ENCODE measurements at places on chromosomes 1 and 21. TPM values are rescaled to one million over a fixed set of nuclear protein-coding genes. Genes with fewer than 3 reads are reported as not detected.
A peak's percentile ranks its signal among the peaks of the same experiment; 100 is the strongest.

Gene LDLRAD1
- total RNA-seq = not detected

DNA sequence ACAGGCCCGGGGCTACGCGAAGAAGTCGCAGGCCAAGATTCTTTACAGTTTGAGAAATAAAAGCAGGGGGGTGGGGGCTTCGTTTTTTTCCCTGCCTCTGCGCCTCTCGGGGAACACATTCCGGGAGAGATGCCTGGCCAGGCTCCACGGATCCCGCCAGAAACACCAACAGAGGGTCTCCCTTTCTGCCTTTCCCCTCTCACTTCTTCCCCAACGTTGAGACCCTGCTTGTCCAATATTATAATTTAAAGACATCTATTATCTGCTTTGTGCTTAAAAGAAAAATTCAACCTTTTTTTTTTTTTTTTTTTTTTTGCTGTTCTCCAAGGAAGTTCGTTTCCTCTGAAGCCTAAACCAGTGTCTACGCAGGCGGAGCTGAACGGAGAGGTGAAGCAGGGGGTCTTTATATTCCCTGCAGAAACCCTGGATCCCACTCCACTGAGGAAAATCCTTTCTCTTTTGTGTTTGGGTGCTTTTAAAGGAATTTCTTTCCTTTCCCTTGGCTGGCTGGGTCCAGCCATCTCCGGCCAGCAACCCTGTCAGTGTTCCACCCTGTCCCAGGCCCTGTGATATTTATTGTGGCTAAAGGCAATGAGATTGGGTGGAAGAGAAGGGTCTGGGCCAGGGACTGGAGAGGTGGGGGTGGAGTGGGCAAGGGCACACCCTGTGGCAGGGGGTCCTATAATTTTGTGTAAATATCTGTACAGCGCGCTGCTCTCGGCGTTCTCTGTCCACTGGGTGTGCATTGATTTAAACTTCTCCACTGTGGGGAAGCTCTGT, 2.2 kb downstream of the FOXD2 start:
- DNase-seq = no peak
- no peaks in the 10 kb centered on the region for H3K36me3 ChIP-seq
- no peak overlapping the region for H3K4me3 ChIP-seq
- no peaks in the 10 kb centered on the region for H3K4me1 ChIP-seq

DNA sequence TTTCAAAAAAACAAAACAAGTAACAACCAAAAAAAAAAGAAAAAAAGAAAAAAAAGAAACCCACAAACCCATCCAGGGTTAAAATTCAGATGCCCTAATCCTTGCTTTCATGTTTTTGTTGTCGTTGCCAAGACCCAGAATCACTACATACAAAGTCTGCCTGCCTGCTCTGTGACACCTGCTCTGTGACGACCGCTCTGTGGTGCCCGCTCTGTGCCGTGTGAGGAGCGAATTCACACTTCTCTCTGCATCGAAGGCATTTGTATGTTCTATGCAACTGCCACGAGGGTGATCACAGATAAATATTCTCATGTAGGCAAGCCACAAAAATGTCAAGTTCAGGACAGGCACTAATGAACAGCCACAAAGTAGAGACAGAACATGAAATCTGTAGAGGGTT, 178.6 kb downstream of the SLC45A1 start:
- H3K27ac ChIP-seq = no peak overlapping the region
- no peak for DNase-seq
- H3K36me3 ChIP-seq = no peaks in the 10 kb centered on the region
- H3K4me3 ChIP-seq = no peak overlapping the region
- H3K27me3 ChIP-seq = no peaks in the 10 kb centered on the region

Gene OSCP1
- total RNA-seq = 4.2 TPM

GRCh38 chr21:26169611-26170470, 729 bp downstream of the APP start:
- H3K36me3 ChIP-seq = no peaks in the 10 kb centered on the region
- H3K4me3 ChIP-seq = peak overlapping the region; percentile 95
- H3K27ac ChIP-seq = peak overlapping the region; percentile 66
- DNase-seq = peak; percentile 90
- H3K27me3 ChIP-seq = no peaks in the 10 kb centered on the region

Gene OR2L13
- not detected for total RNA-seq

DNA sequence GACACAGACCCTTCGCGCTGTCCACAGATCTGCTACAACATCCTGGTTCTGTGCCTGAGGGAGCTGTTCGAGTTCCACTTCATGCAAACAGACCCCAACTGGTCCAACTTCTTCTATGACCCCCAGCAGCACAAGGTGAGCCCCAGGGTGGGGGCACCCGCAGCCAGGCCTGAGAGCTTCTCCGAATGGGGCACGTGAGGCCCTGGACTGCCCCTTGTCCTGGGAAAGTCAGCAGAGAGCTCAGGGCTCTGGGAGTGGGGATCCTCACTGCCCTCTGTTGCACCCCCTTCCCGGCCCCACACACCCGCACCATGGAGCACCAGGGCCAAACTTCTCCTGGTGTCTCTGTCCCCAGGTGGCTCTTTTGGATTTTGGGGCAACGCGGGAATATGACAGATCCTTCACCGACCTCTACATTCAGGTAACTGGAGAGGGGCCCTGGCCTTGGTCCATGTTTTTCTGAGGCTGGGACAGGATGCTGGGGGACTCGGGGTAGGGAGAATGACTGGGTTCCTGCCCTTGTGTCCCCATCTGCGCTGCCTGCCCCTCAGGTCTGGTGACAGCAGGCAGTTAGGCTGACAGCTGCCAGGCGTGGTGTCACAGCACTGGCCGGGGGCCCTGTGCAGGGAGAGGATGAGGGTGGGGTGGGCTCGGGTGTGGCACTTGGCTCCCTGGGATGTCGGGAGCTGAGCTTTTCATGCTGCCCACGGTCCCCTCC, 44.6 kb downstream of the COQ8A start:
- H3K27ac ChIP-seq = no peak overlapping the region
- H3K36me3 ChIP-seq = peaks cover 2% of the 10 kb centered on the region
- H3K27me3 ChIP-seq = no peaks in the 10 kb centered on the region
- no peak overlapping the region for H3K4me3 ChIP-seq
- no peak for DNase-seq
- peaks cover 2% of the 10 kb centered on the region for H3K4me1 ChIP-seq

Gene ATP6V1G3
- not detected for total RNA-seq
